ENCODE measurements at places on chromosomes 4 and X.

DNA sequence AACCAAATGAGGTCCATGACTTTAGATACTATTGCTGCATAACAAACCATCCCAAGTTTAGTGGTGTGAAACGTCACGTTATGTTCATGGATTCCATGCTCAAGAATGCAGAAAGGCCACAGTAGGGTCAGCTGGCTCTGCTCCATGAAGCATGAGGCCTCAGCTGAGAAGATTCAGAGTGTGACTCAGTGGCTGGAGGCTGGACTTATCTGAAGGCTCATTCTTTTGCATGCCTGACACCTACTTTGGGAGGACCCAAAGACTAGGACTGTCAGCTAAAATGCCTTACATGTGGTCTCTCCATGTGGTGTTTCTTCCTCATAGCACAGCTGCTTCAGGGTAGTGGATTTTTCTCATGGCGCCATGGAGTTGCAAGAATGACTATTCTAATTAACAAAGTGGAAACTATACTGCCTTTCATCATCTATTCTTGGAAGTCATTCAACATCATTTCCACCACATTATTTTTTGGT is 11.5 kb upstream of the CCDC149 start:
- DNase-seq = no peak

DNA sequence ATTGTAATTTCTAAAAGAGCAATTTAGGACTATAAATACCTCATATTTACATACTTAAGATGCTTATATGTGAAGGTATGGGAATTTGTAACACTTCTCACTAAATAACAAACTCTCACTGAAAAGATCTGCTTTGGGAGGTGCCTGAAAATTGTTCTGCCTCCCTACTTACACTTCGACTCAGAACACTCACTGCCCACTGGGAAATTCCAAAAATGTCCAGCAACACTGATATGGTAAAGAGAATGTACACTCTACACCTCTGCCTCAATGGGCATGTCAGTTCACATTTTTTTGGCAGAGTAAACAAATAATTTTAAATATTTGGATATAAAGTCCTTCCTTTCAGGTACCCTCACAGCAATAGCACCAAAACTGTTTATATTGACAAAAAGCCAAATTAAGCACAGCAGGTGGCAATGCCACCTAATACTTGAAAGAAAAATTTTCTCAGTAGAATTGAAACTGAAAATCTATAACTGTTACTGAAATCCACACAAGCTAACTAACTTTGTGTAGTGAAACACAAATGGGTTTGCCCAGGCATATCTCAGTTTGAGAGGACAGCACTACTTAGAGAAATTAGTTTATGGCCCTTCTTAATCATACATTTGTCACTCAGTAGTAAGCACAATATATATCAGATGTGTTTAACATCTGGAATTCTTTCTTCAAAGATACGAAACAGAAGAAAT is 67.1 kb downstream of the PRDM5 start:
- no peak for DNase-seq

DNA sequence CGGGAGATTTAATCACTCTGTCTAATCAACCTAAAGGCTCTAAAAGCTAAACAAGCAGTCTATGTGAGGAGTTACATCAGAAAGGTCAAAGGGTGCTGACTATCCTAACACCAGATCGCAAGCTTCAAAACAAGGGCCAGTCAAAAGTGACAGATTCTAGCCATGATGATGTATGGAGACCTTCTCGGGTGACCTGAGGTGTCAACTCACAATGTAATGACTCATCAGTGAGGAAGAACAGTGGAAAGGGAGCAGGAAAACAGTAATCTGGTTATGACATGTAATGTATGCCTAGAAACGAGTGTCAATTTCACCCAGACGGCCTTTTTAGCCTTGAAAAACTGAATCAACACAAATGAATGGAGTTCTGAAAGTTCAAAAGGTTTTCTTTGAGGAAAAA is 375.3 kb downstream of the IDS start:
- no peak for DNase-seq

GRCh38 chr4:26821677-26822503 is 38.8 kb upstream of the STIM2 start:
- no peak for DNase-seq

DNA sequence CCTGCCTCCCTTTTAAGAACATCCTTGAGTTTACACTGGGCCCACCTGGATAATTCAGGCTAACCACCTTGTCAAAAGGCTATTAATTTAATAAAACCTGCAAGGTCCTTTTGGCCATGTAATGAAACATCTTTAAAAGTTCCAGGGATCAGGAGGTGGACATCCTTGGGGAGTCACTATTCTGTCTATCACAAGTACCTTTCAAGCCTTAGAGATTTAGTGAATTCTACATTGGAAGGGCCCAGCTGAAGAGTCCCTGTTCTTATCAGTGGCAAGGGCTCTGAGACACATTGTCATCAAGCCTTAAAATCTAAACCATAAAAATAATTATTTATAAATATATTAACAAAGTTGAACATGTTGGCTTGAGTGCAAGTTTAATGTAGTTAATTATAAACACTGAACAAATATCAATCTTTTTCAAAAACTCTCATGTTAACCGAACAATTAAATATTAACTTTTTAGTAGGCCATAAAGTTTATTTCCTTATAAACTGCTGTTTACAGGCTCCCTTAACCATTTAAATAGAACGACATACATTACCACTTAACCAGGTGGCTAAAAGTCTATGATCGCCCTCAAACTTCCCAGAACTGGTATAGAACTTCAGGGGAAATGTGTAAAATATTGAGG is 104.4 kb upstream of the CBR4 start:
- DNase-seq = no peak

DNA sequence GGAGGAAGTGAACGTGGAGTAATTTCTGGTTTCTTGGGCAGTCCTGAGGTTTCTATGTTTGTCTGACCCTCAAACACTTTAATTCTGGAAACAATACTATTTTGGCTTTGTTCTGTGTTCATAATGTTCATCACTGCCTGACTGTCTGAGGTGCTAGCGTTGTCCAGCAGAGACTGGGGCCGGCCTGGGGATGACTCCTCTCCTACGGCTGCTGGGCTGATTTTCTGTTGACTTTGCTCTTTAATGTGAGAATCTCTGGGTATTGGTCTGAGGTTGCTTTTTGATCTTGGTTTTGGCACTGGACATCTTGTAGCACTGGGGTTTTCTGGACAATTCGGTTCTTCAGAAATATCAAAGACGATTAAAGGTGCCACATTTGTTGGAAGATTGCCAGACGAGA is 75.8 kb downstream of the RPS3A start:
- DNase-seq = no peak

DNA sequence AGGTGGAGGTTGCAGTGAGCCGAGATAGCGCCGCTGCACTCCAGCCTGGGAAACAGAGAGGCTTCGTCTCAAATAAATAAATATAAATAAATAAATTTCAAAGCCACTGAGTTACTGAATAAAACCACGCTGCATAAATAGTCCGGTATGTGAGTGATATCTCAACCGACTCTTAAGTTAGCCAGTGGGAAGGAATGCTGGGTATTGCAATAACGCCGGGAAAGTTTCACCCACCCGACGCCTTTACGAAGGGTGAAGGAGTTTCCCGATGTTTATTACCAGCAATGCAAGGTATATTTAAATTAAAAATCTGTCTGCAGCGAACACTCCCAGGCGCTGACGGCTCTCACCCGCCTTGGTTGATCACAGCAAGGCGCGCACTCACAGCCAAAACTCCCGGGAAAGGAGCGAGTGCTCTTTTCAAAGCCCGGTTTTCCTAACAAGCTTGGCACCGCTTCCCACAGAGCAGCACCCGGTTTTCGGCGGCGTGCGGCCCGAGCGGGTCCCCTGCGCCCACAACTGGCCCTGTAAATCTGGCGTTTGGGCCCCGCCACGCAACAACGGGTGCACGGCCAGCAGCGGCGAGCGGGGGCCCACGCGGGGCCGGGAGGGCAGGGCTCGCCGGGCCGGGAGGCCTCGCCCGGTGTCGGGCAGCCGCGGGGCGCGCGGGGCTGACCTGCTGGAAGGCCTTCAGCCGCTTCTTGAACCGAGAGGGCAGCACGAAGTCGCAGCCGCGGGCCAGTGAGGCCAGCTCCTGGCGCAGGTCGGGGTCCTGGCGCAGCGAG is 13.7 kb downstream of the PPP2R3B start:
- no peak for DNase-seq

GRCh38 chr4:113905301-113905700 is 74.1 kb downstream of the ARSJ start:
- no peak for DNase-seq

- DNase-seq = no peak
These were observed 286.1 kb upstream of the PPP1R2C start for GRCh38 chrX:43064096-43064495.

GRCh38 chr4:126109836-126110235 is 795.1 kb downstream of the FAT4 start:
- DNase-seq = no peak

DNA sequence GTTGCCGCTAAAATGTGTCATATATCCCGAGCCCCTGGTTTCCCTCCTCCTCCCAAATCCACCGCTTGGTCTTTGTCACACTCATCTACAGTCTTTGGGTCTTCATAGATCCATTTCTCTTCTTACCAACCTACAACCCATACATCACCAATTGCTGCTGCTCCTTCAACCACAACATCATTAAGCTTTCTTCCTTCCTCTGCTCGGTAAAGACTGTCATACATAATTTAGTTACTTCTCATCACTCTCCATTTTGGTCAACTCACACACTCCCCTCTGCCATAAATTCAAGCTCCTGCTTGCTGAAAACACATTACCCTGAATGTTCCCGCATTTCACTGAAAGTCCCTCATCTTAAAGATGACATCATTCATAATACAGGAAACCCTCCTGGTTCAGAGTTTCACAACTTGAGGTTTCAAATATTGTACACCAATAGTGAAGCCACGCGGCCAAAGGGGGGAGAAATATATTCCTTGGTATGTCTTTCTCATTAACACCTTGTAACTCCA is 1.7 kb upstream of the DCTD start:
- no peak for DNase-seq

DNA sequence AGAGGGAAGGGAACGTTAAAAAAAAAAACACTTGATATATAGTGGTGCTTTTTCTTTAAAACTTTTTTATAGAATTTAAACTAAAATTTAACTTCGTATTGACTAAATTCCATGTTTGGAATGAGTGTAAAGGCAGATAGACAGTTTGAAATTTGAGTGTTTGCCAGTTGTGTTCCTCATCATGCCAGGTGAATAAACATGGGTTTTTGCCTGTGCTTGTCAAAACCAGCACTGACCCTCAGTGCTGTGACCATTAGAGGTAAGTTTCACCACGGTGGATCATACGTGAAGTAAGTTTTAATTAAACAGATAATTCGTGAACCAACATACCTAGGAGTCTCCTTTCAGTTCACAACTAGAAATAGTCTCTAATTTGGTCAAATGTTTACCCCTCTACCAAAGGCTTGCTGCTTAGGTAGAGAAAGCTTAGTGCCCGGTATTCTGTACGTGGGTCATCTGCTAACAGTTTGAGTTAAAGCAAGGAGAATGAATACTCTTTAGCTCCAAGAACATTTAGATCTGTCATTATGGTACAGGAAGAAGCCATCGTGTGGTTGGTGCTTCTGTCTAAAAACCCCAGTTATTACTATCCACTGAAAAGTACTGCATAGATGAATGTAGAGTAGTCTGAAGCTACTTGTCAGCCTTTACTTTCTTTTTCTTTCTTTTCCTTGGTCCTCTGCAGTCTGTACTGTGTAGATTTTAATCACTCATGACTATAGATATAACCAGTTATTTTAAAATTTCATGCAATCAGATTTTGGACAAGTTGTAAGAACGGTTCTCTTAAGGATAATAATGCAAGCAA is 32.7 kb downstream of the KIAA0232 start:
- no peak for DNase-seq

- no peak for DNase-seq
These were observed 201.0 kb downstream of the SPRY1 start for GRCh38 chr4:123597586-123597985.

DNA sequence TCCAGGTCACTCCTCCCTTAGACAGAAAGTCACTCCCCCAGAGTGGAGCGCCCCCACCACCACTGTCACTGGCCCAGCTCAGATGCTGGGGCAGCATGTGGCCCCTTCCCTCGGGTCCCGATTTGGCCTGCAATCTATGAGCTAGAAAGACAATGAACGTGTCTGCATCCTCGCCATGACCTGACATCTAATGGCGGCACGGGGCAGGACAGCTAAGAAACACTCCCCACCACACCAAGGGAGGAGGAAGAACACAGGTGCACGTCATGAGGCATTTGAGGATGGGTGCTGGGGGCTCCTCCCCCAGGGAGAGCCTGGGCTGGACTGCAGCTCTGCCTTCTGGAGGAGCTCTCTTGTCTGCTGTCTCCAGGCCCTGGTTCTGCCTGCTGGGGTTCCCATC is 8.7 kb downstream of the RNF212 start:
- DNase-seq = no peak

DNA sequence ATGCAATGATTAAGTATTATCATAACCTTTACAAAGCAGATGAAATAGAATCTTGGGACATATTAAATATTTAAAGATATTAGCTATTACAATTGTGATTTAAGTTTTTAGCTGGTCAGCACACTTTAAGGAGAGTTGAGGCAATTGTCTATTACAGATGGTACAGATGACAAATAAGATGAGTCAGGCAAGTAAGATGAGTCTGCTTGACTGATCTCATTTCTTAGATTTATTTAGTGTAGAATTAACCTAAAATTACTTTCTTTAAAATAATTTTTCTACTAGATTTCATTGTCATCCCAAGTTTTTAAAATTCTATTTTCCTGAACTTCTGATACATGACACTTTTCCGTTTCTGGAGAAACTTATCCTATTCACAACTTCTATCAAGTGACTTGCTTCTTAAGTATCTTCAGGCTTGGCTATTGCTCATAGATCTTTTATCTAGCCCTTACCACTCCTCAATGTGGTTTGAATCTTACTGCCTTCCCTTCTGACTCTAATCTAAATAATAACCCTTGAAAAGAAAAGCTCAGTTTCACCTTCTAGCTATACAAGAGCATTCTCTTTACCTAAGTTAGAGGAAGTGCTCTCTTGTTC is 32.9 kb downstream of the CXCL1 start:
- no peak for DNase-seq

DNA sequence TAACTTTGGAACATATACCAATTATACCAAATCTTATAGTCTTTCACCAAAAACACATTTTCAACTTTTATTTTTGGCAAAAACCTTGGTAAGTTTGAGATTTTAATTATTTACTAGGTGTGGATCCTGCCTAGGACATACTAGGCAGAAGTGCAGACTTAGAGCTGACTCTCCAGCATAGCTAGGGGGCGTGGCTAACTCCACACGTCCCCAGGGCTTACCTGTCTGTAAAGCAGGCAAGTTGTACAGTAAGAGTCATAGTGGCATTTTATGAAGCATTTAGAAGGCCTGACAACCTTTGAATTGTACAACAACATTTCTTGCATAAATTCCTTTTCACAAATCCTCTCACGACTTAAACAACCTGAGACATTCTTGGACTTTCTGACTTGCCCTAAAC is 19.2 kb upstream of the GRPEL1 start:
- DNase-seq = no peak

DNA sequence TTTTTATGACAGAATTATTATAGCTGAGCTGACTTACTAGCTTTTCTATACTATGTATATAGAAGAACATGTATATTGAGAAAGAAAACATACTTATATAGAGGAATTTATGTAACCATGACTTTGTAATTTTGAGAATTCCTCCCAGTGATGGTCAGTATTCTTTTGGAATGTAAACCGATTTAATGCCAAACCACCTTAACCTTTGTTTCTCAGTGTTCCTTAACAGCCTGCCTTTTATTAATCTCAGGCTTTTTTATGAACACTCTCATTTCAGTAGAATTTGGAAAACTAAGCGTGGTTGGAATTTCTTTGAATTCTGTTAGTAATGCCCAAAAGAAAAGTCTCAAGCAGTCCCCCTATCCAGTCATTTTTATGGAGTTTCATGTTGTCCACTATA is 47.0 kb downstream of the MOSPD2 start:
- DNase-seq = no peak

GRCh38 chrX:28550331-28550872 is 36.8 kb upstream of the IL1RAPL1 start:
- DNase-seq = no peak

All from cortex of kidney (tissue), 1 donor.